Sciatic nerve (tissue), 2 donors: ENCODE measurements at places on chromosomes 1 and 21.
A peak's percentile ranks its signal among the peaks of the same experiment; 100 is the strongest.

GRCh38 chr1:203632941-203633340, 6.3 kb downstream of the ATP2B4 start:
- DNase-seq, result no peak

DNA sequence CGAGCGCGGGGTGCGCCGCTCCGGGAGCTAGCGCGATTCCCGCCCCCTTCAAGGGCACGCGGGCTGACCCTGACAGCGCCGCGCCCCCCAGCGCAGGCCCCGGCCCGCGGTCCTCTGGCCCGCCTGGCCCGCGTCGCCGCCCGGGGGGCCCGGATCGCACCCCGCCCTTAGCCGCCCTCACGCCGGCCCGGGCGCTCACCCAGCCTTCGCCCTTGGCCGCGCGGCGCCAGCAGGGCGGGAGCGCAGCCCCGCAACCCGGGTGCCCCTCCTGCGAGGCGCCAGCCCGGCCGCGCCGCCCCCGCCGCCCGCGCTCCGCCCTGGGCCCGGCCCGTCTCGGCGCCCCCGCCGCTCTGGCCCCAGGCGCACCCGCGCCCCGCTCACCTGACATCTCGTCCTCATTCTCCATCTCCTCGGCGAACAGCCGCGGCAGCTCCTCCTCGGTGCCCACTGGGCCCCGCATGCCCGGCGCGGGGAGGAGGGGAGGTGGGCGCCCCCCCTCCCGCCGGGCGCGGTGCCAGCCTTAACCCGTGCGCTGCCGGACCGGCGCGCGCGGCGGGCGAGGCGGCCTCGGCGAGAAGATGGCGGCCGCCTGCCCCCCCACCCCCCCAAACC, 451 bp downstream of the CHD5 start:
- no peak for DNase-seq

GRCh38 chr1:21901473-21901847, 35.6 kb downstream of the HSPG2 start:
- DNase-seq, result no peak

GRCh38 chr1:21766210-21766609, 16.7 kb downstream of the USP48 start:
- DNase-seq, result no peak

GRCh38 chr1:245074232-245074747, 80.5 kb upstream of the KIF26B start:
- DNase-seq, result no peak

GRCh38 chr1:99250728-99251127, 13.6 kb upstream of the PLPPR4 start:
- DNase-seq, result no peak

DNA sequence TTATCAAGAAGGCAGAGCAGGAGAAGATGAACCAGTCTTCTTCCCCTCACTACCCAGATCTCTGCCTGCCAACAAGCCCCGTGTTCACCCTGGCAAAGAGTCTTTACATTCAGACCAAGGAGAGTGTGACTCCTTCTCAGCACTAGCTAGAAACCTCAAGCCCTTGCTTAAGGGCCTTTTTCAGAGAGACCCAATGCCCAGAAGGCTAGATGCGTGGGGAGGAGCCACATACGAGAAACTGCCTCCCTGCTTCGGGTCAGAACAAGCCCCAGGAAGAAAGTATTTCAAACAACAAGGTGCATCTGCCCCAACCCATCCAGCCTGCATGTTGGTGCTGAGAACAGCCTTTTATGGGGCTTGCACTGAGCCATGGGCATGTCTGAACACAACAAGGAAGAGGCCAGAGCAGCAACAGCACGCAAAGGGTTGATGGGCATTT, 152.7 kb upstream of the CAMK1G start:
- DNase-seq, result no peak

DNA sequence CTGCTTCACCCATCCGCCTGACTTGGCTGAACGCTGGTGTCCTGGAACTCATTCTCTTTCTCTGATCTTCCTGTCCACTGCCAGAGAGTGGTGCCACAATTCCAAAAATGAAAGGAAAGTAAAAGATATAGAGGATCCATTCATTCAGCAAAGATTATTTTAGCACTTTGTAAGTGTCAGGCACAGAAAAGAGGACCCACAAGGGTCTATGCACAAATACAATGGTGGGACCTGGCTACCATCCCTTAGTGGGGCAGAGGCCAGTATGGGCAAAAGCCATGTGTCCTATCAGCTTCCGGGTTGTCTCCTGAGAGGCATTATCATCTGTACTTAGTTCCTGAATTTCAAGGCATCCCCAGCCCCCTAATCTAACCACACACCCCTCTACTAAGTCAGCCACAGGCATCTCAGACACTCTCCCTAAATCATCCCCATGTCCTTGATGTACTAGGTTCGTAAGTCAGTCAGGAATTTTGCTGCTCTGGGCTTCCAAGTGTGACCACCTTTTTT, 19.0 kb downstream of the SSR2 start:
- DNase-seq, result no peak

DNA sequence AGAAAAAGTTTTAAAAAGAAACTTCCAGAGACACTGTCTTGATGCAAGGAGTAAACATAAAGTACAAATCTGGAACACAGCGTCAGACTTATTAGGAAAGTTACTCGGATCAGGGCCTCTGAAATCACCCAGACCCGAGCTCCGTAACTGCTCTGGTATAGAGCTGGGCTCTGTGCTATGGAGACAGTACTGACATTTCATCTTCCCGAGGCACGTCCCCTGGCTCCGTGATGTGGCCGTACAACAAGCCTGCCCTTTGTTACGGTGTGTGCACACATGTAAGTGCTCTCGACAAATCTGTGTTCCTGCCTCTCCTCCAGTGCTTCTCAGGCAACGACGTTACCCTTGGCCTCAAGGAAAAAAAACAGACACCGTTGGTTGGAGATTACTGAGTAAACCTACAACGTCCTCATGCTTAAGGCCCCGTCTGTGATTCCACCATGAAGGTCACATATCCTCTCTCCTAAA, 107.0 kb upstream of the IRF2BP2 start:
- peak; percentile 59 for DNase-seq

DNA sequence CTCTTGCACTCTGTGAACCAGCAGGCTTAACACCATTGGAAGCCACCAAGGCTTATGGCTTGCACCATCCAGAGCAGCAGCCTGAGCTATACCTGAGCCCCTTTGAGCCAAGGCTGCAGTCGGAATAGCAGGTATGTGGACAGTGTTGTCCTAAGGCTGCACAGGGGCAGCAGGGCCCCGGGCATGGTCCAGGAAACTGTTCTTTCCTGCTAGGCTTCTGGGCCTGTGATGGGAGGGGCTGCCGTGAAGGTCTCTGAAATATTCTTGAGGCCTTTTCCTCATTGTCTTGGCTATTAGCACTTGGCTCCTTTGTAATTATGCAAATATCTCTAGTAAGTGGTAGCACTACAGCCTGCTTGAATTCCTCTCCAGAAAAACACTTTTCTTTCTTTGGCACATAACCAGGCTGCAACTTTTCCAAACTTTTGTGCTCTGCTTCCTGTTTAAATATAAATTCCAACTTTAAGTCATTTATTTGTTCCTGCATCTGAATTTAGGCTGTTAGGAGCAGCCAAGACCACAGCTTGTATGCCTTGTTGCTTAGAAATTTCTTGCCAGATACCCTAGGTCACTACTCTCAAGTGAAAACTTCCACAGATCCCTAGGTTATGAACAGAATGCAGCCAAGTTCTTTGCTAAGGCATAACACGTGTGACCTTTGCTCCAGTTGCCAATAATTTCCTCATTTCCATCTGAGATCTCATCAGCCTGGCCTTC, 5.2 kb downstream of the KRTAP20-4 start:
- DNase-seq, result no peak

- DNase-seq, result no peak
These were observed 3.7 kb upstream of the SDE2 start for GRCh38 chr1:226002667-226003501.
